Muscle of arm (tissue), 14 donors: ENCODE measurements at places on chromosomes 12 and 14. TPM values are rescaled to one million over a fixed set of nuclear protein-coding genes. Genes with fewer than 3 reads are reported as not detected.

The MANSC4 gene
- 0.39 TPM for polyA plus RNA-seq

The REP15 gene
- polyA plus RNA-seq, result 2.3 TPM

The MUCL1 gene
- polyA plus RNA-seq, result not detected

The OTUB2 gene
- 1.6 TPM for polyA plus RNA-seq

The GPD1 gene
- 13.8 TPM for polyA plus RNA-seq

The FGD4 gene
- not detected for polyA plus RNA-seq

The ANKRD33 gene
- not detected for polyA plus RNA-seq

The DBX2 gene
- not detected for polyA plus RNA-seq

The SMCO3 gene
- polyA plus RNA-seq, result 0.23 TPM

The CISTR gene
- not detected for polyA plus RNA-seq

The CBLN3 gene
- 1.6 TPM for polyA plus RNA-seq

The PTPRB gene
- 17.3 TPM for polyA plus RNA-seq

The CPNE6 gene
- polyA plus RNA-seq, result not detected

The RTN1 gene
- polyA plus RNA-seq, result 4.2 TPM

The CINP gene
- polyA plus RNA-seq, result 31.0 TPM

The PPM1H gene
- polyA plus RNA-seq, result 3.2 TPM

The TGM1 gene
- 0.64 TPM for polyA plus RNA-seq

The PLEKHG7 gene
- polyA plus RNA-seq, result 0.85 TPM

The STX2 gene
- 23.7 TPM for polyA plus RNA-seq

The RACGAP1 gene
- 36.4 TPM for polyA plus RNA-seq

The TMPRSS12 gene
- 0.19 TPM for polyA plus RNA-seq

The ADAMTS20 gene
- 0.34 TPM for polyA plus RNA-seq

The GPRC5A gene
- 2.4 TPM for polyA plus RNA-seq

The NYNRIN gene
- polyA plus RNA-seq, result 27.2 TPM

The MIPOL1 gene
- polyA plus RNA-seq, result 8.9 TPM

The MTRFR gene
- polyA plus RNA-seq, result 15.4 TPM
